ENCODE measurements at places on chromosomes 3 and 15.

GRCh38 chr3:162150790-162151189 lies 654.2 kb downstream of the OTOL1 start:
- no peak for DNase-seq

GRCh38 chr15:90552162-90552928 lies 22.6 kb downstream of the CRTC3 start:
- no peak for DNase-seq

DNA sequence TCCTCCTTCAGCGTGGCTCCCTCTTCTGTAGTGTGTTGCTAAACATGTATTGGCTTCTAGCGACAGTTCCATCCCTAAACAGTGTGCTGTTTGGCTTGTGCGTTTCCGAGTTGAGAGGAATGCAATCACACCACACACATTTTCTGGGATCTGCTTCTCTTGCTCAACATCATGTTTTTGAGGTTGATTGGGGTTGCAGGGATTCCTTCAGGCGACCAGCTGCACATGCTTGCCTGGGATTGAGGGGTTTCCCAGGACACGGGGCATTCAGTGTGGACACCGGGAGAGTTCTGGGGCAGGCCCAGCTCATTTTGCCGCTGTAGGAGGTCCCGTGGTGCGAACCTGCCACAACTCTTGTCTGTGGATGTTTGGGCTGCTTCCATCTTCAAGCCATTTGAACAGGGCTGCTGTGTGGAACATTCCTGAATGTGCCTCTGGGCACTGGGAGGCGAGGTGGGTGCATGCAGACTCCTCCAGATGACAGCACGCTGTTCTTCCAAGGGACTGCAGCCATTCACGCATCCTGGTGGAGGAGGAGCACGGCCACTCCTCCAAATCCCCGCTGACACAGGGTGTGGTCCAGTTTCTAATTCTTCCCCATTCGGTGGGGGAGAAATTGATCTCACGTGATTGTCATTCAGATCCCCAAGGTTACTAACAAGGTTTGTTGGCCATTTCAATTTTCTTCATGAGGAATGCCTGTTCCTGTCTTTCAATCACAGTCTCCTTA lies 82.8 kb downstream of the PLXNA1 start:
- no peak for DNase-seq

DNA sequence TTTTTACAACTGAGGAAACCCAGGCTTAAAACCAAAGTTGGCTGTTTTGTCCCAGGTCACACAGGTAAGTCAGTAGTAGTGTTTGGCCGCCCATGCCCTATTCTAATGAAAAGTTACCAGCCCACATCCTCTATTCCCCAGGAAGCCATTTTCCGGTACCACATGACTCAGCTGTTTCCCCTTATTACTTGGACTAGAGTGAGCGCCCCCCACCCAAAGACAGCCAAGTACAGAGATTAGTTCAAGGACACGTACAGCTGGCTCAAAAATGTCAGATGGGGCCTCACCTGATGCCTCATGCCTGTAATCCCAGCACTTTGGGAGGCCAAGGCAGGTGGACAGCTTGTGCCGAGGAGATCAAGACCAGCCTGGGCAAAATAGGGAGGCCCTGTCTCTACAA lies 8.5 kb upstream of the KLHL6 start:
- no peak for DNase-seq

DNA sequence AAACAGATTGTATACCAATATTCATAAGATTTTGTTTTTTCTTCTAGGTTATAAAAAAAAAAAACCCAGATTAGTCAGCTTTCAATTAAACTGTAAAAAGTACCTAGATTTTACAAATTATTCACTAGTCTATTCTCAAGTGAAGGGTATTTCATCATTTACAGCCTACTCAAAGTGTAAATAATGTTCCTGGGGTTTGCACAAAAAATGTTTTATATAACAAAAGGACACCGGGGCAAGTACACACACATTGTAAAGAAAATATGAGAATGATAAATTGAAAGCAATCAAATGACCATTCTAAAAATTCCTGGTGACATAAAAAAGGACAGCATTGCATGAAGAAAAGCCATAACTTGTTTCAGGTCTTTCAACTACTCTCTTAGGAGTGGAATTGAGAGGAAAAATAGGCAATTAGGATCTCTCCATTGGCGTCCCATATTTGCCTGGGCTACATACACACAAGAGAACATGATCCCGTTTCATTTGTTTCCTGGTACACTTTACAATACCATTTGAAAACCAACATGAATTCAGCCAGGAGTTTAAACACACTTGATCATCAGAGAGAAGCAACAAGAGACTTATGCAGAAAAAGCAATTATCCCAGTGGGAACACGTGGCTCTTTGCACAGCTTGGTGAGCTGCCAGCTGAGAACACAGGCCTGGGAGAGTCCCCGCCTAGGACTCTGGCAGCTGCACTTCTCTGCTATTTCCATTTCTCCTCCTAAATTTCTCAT lies 1039.2 kb downstream of the ROBO1 start:
- DNase-seq, result no peak
